ENCODE measurements at places on chromosomes 12 and 14.
A peak's percentile ranks its signal among the peaks of the same experiment; 100 is the strongest.

GRCh38 chr14:81340201-81340600, 59.9 kb downstream of the STON2 start:
- no peak for DNase-seq

GRCh38 chr14:76465664-76466063, 89.7 kb downstream of the ESRRB start:
- DNase-seq, result no peak

GRCh38 chr12:39365364-39366001, 77.4 kb downstream of the KIF21A start:
- peak; percentile 14 for DNase-seq

DNA sequence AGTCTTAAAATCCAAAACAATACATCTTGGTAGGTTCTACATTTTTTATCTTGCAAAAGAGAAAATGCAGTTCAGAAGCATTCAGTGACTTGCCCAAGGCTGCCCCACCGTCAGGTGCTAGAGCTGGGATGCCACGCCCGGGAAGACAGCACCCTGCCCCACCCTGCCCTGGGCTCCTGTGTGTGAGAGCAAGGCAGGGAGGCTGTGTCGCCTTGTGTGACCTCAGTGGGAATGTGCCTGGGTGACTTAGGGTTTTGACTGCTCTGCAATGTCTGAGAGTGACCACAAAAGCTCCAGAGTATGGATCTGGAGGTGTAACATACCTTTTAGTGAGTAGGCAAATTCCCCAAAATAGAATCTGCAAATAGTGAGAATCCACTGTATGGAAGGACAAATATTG, 60.0 kb downstream of the AACS start:
- DNase-seq, result no peak

- DNase-seq, result no peak
Observed at GRCh38 chr14:54457609-54457996, 16.4 kb upstream of the CNIH1 start.

GRCh38 chr12:124622331-124622730, 54.9 kb upstream of the NCOR2 start:
- DNase-seq, result no peak

DNA sequence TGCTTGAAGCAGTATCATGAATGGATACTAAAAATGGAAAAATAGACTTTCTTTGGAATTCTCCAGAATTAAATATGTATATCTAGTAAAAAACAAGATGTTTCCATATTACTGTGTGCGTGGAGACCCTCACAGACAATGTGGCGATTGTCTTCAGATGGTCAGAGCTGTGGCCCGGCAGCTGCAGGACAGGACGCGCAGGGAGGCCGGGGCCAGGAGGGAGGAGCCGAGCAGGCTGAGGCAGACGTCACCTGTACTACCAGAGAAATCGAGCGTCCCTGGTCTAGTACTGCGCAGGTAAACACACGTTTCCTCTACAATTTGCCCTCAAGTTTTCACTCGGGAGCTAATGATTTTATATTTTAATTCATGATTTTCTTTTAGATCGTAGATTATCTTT, 22.8 kb downstream of the DDX51 start:
- no peak for DNase-seq

GRCh38 chr12:49969651-49970429, 2.9 kb upstream of the AQP6 start:
- no peak for DNase-seq

DNA sequence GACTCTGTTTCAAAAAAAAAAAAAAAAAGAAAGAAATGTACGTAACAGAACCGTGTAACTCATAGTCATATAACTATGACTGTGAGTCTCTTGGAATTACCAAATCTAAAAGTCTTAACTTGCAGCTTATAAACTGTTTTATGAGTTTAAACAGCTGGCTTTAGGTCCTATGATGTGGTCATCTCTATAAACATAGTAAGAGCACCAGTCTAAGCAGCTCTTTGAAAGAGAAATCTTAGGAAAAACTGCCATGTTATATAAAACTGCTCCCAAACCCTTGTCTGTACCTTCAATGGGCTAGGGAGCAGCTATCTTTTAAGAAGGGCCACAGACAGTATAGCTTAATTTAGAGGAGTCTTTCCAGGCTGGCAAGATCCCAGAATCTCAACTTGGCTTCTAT, 115.5 kb upstream of the AEBP2 start:
- no peak for DNase-seq

- DNase-seq, result peak; percentile 97
Observed at GRCh38 chr12:89756585-89757398, 48.2 kb upstream of the ATP2B1 start.

- no peak for DNase-seq
Observed at GRCh38 chr12:76719171-76720041, 44.5 kb upstream of the ZDHHC17 start.

GRCh38 chr12:62789851-62790250, 145.1 kb downstream of the PPM1H start:
- no peak for DNase-seq

DNA sequence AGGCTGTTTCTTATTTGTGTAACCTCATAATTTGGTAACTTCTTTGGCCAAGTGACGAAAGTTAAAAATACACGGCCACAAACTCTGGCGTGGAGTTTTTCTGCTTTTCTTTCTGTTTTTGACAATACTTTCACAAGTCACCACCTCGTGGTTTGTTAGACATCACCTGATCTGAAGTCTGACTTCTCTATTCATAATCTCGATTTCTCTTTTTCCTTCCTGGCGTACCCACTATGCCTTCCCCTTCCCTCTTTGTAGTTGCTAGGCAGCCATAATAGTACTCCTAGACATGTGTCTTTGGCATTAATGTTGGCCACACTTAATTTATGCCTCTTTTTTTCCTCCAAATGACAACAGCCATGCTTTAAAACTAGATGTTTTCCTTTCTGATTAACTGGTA, 97.6 kb downstream of the POLR3B start:
- DNase-seq, result no peak

GRCh38 chr14:103910984-103911383, 17.3 kb upstream of the TDRD9 start:
- no peak for DNase-seq

DNA sequence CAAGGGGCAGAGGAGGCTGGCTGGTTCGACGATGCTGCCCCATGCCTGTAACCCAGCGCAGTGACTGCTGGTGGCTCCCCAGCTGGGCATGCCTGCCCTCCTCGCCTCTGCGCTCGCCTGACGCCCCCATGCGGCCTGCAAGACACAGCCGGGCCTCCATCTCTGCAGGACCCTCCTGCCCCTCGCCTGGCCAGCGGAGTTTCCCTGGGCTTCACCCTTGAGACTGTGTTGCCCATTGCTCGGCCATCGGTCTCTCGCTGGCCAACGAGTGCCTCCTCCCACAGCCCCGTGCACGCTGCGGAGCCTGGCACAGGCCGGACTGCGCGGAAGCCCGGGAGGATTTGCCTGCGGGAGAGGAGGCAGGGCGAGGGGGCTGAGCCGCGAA, 17.6 kb downstream of the ASPG start:
- no peak for DNase-seq

DNA sequence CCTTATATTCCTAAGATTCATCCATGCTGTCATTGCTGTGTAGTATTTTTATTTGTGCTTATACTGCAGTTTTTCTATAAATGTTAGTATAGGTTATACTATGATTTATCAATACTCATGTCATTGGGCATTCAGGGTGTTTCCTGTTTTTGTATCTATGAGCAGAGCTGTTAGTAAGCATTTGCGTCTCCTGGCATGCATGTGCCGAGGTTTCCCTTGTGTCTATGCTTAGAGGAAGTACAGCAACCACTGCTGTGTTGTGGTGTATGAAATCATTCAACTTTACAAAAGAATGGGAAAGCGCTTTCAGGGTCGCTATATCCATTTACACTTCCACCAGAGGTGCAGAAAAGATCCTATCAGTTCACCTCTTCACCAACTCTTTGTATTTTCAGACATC, 122.7 kb downstream of the RGS6 start:
- peak; percentile 16 for DNase-seq

GRCh38 chr12:1656902-1657301, 27.9 kb downstream of the WNT5B start:
- no peak for DNase-seq

DNA sequence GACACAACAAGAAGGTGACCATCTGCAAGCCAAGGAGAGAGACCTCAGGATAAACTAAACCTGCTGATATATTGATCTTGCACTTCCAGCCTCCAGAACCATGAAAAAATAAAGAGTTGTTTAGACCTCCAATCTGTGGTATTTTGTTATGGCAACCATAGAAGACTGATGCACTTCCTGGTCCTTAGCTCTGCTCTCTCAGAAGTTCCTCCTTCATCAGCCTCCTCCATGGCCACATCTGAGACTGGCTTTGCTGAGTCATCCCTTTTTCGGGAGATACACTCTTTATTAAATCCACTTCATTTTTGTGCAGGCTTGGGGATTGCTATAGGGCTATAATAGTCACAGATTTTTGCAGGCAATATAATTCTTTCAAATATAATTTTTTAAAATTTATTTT, 89.6 kb upstream of the ATF7IP start:
- DNase-seq, result peak; percentile 40

GRCh38 chr12:3250034-3250433, 172.9 kb downstream of the TSPAN9 start:
- no peak for DNase-seq

- no peak for DNase-seq
Observed at GRCh38 chr14:22448905-22449599, 140.0 kb downstream of the DAD1 start.

DNA sequence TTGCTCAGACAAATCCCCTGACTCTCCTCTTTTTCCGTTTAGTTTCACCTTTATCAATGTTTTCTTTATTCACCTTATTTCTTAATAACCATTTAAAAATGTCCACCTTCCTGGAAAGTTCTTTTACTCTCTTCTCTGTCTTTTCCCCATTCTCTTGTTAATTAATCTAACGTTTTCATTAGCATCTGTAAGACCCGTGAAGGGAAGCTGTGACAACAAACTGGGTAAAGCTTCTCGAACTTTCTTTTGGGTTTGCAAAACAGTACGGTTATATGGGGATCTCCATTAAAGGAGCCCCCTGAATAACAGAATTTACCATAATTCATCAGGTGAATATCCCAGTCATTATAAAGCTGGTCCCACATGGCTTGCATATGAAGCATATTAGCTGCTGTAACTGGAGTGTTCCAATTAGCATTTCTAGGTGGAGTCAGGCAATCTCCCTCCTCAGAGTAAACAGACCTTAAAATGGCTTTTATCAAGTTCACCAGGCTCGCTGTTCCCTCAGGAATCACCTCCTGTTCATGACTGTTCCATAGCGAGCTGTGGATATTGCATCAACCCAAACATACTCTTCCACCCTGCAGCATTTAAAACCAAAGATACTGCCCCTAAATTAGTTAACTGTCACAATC, 42.4 kb downstream of the TMEM30B start:
- DNase-seq, result no peak

GRCh38 chr14:68666236-68666635, 126.6 kb downstream of the ZFP36L1 start:
- no peak for DNase-seq

DNA sequence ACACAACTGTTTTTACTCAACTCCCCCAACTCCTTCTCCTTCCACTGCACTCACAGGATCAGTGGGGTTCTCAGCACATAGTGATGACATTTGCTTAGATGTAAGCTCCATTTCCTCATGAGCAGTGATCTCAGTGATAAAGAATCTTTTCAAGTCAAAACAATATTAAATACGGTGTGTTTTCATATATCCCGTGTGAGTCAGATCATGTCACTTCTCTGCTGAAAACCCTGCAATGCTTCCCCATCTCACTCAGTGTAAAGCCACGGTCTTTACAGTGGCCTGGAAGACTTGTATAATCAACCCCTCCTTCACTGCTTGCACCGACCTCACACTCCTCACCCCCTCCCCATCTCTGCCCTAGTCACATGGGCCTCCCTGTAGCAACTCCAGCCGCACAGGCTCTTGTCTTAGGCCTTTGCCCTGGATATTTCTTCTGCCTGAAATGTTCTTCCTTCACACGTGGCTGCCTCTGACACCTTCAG, 149.7 kb upstream of the ARHGAP5 start:
- DNase-seq, result no peak

GRCh38 chr12:28512406-28512805, 322.1 kb downstream of the CCDC91 start:
- no peak for DNase-seq

DNA sequence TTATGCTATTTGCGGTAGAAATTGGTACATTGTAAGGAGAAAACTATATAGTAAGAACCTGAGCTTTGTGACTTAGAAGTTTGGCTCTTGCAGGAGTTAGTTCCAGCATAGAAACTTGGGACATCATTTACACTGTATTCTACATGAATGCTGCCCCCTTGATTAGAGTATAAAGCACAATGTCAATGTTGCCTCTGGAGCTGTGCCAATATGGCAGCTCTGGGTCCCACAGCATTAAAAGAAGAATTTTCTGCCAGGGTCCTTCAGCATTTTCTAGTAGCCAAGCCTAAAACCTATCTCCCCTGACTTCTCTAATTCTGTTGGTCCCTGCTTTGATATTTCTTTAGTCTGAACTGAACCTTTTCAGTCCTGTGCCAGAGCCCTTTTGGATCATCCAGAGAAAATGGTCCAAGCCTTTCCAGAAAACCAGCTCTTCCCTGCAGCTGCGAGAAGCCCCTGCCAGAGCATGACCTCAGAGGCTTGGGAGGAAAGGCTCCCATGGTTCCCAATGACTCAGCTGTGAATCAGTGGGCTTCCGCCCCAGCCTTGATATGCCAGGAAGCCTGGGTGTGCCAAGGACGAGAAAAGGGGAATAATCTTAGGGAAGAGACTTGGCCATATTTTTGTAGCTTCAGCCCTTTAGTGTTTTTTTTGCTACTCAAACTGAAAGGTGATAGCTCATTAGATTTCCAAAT, 43.2 kb downstream of the PLEKHG7 start:
- DNase-seq, result no peak

GRCh38 chr14:49218436-49219092, 367.6 kb downstream of the RPS29 start:
- no peak for DNase-seq

DNA sequence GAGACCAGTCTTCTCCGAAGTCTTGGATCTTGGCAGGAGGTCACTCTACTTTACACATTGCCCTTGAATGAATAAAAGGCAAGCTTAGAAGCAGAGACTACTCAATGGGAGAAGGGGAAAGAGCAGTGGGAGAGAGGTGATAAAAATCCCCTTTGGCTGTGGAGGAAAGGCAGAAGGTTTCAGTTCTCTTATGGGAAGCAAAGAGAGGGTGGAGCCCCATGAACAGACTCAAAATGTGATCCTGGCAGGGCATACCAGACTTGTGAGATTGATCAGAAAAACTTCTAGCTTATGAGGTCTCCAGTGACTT, 49.6 kb upstream of the HECTD1 start:
- no peak for DNase-seq

Measured in hematopoietic multipotent progenitor cell treated with erythropoietin and hydrocortisone succinate and interleukin-3 and kit ligand, for 6 days (in vitro differentiated cells).